Stimulated activated CD4-positive, alpha-beta T cell treated with anti-CD3 and anti-CD28 coated beads, TNF-alpha, amount 100 ng/mL, for 1 hour (primary cell): ENCODE measurements at places on chromosomes 7 and 10.

- no peak for DNase-seq
Observed at GRCh38 chr7:23787272-23787671, 77.3 kb downstream of the STK31 start.

DNA sequence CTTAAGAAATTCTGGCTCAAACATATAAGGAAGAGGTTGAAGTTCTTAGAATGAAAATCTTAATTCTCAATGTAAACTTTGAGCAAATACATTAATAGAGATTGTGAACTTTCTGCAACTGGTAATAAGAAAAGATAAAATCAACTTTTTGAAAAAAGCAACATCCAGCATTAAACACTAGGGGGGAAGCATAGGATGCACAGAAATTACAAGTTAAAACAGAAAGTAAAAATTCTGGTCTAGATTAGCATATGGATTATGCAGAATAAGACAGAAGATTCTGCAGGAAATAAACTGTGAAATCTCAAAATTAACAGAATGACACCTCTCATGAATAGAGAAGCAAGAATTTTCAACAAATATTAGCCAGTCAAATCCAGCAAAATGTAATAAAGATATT, 38.0 kb upstream of the CAV2 start:
- no peak for DNase-seq

- no peak for DNase-seq
Observed at GRCh38 chr7:32532086-32532485, 36.8 kb downstream of the AVL9 start.

GRCh38 chr10:124344266-124344590, 74.5 kb downstream of the OAT start:
- no peak for DNase-seq

- DNase-seq = no peak
Observed at GRCh38 chr7:94656658-94656924, 658 bp upstream of the SGCE start.

DNA sequence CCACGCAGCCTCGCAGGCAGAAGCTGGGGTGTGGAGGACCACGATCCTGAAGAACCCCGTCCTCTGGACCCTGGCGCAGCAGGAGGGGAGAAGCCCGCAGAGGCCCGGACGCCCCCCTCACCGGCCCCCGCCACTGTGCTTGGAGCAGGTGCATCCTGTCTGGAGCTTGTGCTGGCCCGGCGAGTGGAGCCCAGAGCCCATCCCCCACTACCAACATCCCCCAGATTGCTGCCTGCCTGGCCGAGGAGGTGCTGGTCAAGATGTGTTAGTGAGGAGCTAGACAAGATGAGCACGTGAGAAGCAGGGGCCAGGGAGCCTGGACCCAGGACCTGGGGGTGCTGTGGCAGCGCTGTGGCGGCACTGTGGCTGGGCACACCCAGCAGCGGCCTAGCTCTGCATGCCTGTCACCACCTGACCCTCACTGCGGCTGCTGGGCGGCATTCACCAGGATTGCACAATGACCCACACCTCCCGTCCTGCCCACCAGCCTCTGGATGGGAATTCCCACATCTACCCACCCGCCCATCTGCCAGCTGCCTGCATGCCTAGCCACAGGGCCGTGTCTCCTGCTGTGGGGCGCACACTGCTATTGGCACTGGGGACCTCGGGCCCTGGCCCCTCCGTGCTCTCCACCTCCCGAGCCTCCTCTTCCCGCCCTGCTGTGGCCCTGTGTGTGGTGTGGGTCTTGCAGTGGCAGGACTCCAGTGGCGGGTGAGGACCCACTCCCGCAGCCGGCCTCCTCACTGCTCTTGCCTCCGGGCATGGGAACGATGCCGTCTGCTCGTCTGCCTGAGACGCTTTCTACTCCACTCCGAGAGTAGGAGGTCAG, 11.8 kb downstream of the GPR146 start:
- DNase-seq = no peak

DNA sequence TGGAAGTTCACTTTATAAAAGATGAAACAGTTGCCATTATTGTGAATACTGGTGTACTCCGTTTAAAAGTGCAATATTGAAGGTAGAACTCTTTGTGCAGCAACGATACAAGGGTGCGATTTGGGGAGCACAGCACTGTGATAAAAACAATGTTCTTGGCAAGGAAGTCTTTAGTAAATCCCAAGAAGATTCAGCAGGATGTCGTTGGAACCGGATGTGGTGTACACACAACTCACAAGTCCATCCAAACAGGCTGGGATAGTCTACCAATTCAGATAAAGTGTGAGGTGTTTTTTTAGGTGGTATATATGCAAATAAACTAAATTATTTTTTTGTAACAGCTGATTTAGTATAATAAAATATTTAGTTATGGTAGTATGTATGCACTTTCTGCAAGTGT, 46.7 kb downstream of the ZNF777 start:
- DNase-seq = no peak

DNA sequence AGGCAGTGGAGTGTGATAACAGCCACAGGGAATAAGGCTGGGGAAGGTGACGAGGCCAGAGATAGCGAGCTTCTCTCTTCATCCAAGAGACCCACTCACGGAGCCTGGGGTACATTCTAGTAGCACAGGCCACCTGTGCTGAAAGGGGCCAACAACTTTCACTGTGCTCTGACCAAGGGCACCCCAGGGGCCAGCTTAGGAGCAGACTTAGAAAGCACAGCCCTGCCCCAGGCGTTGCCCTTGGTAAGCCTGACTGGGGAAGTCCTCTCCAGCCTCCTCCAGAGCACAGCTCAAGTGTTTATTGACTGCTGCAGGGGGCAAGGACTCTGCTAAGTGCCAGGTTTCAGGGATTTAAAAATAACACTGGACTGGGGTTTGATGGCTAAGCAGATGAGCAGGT, 44.7 kb downstream of the EBF3 start:
- no peak for DNase-seq

DNA sequence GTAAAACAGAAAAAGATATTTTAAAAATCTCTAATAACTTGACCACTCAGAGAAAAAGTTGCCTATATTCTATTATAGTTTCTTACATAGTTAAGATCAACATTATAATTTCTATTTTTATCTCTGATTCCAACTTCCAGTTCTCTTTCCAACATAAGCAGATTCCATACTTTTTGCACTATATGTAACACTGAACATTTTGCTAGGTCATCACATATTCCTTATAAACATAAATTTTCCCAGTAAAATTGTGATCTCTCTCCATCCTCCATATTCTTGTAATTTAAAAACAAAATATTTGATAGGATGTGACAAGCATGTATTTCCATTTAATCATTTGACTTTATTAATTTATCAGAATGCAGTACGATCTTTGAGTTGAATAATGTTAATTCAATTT, 170.4 kb upstream of the THSD7A start:
- no peak for DNase-seq
